Cardiac muscle cell (in vitro differentiated cells and primary cell): ENCODE measurements at places on chromosomes 5 and 9. TPM values are rescaled to one million over a fixed set of nuclear protein-coding genes. Genes with fewer than 3 reads are reported as not detected.

GRCh38 chr5:103333376-103333775 is 74.8 kb downstream of the MACIR start:
- H3K4me3 ChIP-seq: no peak overlapping the region
- peaks cover 13% of the 10 kb centered on the region for H3K4me1 ChIP-seq
- no peak overlapping the region for H3K27ac ChIP-seq
- no peak for DNase-seq

The TUSC1 gene
- 27.3 and 30.5 TPM in 2 replicates for polyA plus RNA-seq

DNA sequence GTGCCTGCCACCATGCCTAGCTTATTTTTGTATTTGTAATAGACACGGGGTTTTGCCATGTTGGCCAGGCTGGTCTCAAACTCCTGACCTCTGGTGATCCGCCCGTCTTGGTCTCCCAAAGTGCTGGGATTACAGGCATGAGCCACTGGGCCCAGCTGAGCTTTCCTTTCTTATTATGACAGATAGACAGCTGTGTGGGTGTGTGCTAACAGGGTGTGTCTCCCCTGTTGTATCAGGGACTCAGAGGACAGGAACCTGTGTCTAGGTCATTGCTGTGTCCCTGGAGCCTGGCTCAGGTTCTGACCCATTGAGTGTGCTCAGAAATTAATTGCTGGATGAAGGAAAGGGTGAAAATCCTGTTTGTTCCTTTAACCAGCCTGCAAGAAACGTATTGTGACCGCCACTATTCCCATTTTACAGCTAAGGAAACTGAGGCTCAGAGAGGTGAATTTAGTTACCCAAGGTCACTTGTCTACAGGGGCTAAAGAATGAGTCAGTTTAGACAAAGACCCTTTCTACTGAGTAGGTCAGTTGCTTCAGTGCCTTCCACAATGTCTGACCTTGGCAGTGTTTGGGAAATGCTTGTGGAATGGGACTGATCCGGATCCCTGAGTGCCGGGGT is 16.8 kb downstream of the NCS1 start:
- H3K4me3 ChIP-seq: no peak overlapping the region
- H3K36me3 ChIP-seq: no peaks in the 10 kb centered on the region
- H3K27ac ChIP-seq: no peak overlapping the region

- no peak overlapping the region for H3K27ac ChIP-seq
- no peaks in the 10 kb centered on the region for H3K36me3 ChIP-seq
- H3K27me3 ChIP-seq: no peaks in the 10 kb centered on the region
- DNase-seq: no peak
- H3K4me3 ChIP-seq: no peak overlapping the region
Measured at GRCh38 chr9:93296889-93297480, 113.0 kb downstream of the WNK2 start.

- H3K4me3 ChIP-seq: no peak overlapping the region
- no peak for DNase-seq
- no peaks in the 10 kb centered on the region for H3K27me3 ChIP-seq
- H3K27ac ChIP-seq: no peak overlapping the region
Measured at GRCh38 chr9:90943341-90943740, 141.7 kb downstream of the SYK start.
